CMK (cell line): ENCODE measurements at places on chromosomes 4 and X.

- DNase-seq: no peak
Observed at GRCh38 chr4:184891816-184892397, 66.1 kb upstream of the ACSL1 start.

DNA sequence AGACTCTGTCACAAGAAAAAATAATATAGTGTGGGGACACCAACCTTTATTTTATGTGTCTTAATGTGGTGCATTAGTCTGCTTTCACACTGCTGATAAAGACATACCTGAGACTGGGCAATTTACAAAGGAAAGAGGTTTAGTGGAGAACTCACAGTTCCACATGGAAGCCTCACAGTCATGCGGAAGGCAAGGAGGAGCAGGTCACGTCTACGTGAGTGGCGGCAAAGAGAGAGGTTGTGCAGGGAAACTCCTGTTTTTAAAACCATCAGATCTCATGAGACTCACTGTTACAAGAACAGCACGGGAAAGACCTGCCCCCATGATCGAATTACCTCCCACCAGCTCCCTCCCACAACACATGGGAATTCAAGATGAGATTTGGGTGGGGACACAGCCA, 130.2 kb downstream of the AFF1 start:
- no peak for DNase-seq

- no peak for DNase-seq
Observed at GRCh38 chrX:3076416-3076991, 35.2 kb downstream of the ARSF start.

DNA sequence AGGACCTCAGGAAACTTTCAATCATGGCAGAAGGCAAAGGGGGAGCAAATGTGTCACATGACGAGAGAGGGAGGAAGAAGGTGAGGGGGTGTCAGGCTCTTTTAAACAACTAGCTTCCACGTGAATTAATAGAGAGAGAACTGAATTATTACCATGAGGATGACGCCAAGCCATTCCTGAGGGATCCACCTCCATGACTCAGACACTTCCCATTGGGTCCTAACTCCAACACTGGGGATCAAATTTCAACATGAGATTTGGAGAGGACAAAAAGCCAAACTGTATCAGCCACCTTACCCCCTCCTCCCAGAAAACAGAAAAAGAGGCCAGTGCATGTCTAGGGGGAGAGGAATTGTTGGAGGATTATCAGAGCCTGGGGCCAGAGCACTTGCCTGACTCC, 40.4 kb upstream of the LAS1L start:
- DNase-seq: no peak

DNA sequence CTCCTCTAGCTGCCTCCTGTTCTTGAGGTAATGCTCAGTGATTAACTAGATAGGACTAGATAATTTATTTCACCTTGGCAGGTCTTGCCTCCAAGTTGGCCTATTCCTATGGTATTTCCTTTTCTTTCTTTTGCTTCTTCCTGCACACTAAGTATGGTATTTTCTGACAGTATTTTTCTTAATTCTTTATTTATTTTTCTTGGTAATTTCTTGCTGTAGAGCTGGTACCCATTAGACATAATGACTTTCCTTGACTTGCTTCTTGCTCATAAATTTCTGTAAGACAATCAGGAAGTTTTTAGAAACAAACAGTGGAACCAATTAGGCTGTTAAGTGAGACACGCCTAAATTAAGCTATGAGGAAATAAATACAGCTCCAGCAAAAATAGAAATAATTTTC, 9.5 kb downstream of the RAB9A start:
- DNase-seq: no peak
